NCI-H2081 treated with DMSO at 0.1 percent for 48 hours (cell line): ENCODE measurements at places on chromosomes 12 and 14.

- DNase-seq = no peak
Measured at GRCh38 chr12:114920771-114921554, 237.0 kb upstream of the TBX3 start.

GRCh38 chr14:63745858-63746425, 18.1 kb upstream of the SGPP1 start:
- no peak for DNase-seq

GRCh38 chr12:70353780-70354660, 12.1 kb upstream of the KCNMB4 start:
- DNase-seq = no peak

- DNase-seq = no peak
Measured at GRCh38 chr14:75450381-75451276, 22.8 kb downstream of the JDP2 start.

DNA sequence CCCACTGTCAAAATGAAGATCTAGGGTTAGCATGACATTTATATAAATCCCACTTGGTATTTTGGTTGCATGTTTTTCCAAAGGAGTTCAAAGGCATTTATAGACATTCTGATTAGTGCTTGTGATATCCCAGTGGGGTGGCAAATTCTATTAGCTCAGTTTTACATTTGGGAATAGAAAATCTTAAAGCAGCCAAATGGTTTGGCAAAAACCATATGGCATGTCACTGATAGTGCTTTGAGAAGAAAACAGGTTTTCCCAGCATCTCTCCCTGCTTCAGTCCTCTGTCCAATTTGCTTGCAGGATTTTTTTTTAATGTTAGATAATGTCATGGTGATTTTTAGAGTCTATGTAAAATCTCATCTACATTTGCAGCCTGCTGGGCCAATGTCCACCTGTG, 225.1 kb upstream of the DIO3 start:
- DNase-seq = no peak

GRCh38 chr14:36947362-36947761, 225.0 kb downstream of the SLC25A21 start:
- no peak for DNase-seq

GRCh38 chr14:101350691-101351090, 210.6 kb upstream of the DIO3 start:
- no peak for DNase-seq

DNA sequence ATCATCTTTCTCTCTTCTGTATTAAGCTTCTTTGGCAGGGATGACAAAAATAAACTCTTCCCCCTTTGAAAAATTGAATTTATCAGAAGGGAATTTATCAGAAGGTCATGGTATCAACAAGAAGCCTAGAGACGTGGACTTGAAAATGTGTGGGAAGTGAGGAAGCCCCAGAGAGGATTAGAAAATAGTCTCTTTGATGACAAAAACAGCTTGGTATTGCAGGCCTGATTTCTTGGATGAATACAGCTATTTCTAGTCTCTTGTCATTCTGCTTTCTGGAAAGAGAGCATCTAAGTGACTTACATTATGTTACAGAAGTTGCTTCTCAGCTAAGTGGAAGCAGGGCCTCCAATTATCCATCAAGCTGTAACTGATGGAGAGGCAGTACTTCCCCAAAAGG, 111.1 kb downstream of the KITLG start:
- no peak for DNase-seq

DNA sequence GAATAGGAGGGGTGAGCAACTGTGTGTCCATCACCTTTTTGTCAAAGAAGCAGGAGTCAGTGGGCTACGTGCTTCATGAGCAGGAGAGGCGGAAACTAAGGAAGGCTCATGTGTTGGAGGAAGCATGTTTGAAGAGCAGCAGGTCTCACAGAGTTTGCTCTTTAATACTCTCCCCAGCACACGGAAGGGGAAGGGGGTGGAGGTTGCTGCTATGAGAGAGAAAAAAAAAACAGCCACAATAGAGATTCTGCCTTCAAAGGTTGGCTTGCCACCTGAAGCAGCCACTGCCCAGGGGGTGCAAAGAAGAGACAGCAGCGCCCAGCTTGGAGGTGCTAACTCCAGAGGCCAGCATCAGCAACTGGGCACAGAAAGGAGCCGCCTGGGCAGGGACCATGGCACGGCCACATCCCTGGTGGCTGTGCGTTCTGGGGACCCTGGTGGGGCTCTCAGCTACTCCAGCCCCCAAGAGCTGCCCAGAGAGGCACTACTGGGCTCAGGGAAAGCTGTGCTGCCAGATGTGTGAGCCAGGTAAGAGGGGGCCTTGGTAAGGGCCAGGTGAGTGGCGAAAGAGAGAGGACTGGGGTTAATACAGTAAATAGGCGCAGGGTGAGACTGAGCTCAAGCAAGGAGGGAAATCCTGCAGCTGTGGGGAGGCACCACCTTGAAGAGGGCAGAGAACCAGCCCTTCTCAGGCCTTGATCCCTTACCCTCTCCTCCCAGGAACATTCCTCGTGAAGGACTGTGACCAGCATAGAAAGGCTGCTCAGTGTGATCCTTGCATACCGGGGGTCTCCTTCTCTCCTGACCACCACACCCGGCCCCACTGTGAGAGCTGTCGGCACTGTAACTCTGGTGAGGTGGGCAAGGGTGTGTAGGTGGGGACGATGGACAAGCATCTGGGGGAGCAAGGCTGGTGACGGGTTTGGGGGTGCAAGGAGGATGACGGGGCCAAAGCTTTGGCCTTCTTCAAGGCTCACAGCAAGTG, at the start of gene CD27:
Gene CD27, plus strand, starts transcription at position 252 of the 985 bp plus-strand sequence. Its CDS starts 141 bp downstream, at position 393.
- no peak for DNase-seq

DNA sequence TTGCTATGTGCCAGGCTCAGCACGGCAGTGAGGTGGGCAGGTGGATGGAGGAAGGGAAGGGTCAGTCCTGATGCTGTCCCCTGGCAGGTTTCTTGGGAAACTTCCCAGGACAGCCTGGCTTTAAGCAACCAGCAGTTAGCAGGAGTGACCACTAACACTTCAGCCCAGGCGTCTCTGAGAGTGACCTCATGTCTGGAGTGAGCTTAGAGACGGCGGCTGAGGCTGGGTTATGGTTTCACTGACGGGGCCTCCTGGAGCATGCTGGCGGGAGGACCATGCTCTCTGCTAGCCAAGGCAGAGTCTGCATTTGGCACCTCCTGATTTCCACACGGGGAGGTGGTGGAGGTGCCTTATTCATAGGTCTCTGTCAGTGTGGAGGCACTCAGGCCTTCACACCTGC, 2.5 kb downstream of the HHIPL1 start:
- DNase-seq = no peak

DNA sequence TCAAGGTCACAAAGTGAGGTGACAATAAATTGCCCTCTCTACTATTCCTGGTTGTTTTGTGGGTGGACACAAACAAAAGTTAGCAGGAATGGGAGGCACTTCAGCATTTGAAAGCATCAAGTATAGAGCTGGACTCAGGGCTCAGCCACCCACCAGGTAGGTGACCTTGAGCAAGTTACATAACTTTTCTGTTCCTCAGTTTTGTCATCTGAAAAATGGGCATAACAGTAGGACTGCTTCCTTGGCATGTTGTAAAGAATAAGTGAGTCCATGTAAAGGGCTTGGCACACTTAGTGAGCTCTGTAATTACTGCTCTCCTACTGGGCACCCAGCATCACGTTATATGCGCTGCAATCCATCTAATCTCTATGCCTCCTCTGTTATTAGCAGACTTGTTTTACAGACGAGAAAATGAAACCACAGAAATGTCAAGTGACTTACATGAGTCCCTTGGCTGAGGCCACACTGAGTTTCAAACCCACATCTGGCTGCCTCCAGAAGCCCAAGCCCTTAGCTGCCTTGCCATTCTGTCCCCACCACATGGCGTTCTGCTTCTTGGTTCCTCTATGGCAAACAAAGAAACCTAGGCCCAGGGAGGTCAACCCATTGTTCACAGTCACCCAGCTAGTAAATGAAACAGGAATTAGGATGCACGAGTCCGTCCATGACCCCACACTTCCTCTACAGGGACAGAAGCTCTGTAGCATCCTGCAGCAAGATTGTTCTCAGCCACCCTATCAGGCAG, 63.2 kb upstream of the SLC24A4 start:
- DNase-seq = no peak

DNA sequence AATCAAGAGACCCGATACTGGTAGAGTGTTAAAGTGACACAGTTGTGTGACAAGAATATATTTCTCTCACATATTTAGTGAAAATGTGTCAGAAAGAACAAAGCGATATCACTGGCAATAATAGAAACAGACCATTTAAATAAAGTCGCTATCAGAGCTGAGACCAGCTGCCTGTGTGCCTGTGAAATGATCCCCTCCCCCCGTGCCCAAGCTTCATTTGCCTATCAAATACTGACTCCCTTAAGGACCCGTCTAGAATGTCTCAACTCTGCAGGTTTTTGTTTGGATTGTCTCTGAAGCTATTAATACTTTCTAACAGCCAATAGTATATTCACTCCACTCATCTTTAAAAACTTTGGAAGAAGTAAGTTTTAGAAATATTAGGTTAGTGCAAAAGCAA, 98.9 kb downstream of the EGLN3 start:
- no peak for DNase-seq

- no peak for DNase-seq
Measured at GRCh38 chr14:100158566-100159093, 815 bp downstream of the DEGS2 start.

DNA sequence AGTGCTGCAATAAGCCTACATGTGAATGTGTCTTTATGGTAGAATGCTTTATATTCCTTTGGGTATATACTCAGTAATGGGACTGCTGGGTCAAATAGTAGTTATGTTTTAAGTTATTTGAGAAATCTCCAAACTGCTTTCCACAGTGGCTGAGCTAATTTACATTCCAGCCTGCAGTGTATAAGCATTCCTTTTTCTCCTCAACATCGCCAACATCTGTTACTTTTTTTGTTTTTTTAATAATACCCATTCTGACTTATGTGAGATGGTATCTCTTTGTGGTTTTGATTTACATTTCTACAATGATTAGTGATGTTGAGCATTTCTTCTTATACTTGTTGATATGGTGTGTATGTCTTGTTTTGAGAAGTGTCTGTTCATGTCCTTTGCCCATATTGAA, 1186.2 kb downstream of the BCL11B start:
- no peak for DNase-seq

- no peak for DNase-seq
Measured at GRCh38 chr12:40946612-40947194, 241.4 kb upstream of the PDZRN4 start.

DNA sequence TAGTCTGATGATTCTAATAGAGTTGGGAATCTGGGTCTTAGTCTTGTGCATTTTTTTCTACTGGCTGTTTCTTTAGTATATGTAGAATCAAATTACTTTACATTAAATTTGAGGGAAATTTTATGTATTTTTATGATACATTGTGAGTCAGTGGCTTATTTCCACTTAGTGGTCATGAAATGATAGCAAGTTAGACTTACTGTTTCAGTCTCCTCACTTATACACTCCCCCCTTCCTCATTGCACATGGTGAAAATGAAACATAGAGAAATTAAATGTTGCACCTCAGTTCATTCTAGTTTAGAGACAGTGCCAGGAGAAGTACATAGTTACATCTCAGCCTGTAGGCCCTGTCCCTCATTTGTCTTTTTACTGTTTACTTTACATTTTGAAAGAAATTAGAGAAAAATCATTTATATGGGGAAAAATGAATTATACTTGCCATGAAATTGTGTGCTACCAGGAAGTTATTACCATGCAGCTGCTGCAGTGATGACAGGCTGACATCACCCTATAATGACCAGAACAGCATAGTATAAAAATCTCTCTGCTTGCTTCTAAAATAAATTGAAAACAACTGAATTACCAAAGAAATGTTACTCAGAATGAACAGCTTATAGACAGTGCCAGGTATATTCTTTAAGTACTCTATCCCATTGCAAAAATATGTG, 113.2 kb downstream of the TRMT5 start:
- DNase-seq = peak; percentile 6

- no peak for DNase-seq
Measured at GRCh38 chr12:10179776-10180181, 947 bp downstream of the TMEM52B start.

GRCh38 chr12:91098461-91098860, 12.8 kb downstream of the LUM start:
- DNase-seq = no peak

DNA sequence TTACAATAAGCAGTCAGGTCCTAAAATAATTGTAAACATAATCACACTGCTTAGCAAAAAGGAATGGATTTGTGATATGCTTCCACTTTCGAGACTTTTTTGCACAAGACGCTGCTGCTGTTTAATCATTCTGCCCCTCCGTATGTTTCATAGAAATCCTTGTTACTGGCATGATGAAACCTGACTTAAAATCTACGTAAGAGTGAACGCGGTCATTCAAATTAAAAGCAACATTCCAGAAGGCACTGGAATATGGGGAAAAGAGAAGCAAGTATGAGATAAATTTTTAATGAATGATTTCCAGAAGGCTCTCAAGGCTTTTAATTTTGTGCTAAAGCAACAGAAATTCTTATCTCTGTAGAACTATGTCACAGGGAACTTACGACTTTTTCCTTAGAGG, 1.1 kb downstream of the CNIH1 start:
- no peak for DNase-seq

- DNase-seq = no peak
Measured at GRCh38 chr12:94127239-94128131, 20.9 kb upstream of the PLXNC1 start.

DNA sequence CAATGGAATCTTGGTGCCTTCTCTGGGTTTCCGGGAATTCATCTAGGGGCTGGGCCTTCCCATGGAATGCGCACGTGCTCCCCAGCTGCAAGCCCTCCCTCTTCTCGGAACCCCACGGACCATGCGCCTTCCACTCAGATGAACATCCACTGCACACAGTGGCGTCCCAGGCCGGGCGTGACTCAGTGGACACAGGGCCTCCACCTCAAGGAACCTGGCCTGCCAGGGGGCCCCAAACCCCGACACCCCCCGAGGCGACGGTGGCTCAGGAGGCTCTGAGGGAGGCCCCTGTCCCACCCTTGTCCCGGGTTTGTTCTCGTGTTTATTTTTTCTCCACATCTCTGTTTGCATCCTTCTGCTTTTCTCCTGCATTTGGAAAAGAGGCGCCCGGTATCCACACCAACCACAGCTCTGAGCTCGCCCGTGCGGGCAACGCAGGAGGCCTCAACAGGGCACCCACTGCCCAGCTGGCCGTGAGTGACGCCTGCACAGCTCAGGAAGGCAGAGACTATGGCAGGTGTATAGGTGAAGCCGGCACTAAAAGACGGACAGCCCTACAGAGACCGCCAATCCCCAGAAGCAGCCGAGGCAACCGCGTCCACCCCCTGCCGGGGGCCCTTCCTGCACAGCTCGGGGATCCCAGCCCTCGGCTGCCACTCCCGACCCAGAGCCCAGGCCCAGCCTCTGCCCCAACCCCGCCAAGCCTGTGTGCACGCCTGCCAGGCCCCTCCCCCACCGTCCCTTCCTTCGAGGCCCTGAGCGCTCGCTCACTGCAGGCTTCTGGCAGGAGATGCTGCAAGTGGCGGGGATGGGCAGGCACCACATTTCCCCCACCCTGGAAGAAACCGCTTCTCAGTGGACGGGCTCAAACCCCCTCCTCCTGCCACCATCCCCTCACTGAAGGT, 23.8 kb upstream of the GALNT9 start:
- no peak for DNase-seq

GRCh38 chr12:104215638-104216297, at the start of gene TXNRD1:
TXNRD1 (plus strand) TSS chr12:104215779; CDS start chr12:104215803, 24 bp downstream.
- DNase-seq = no peak

DNA sequence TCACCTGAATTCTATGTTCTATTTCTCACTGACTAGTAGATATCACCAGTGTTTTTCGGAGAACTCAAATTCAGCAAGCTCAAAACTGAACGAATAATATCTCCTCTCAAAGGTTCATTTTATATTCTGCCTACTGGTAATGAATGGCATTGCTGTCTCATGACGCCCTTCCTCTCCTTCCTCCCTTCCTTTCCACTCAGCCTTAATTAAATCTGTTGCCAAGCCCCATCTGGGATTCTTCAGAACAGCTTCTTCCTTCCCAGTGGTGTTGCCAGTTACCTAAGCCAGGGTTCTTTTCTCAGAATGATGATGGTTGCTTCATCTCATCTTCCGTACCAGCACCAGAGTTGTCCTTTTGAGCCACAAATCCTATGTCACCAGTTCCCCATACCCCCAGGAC, 143.2 kb downstream of the SYNE2 start:
- DNase-seq = no peak
